Activated T-cell treated with anti-CD3 and anti-CD28 coated beads, Interleukin-2, amount 50 U/mL, for 24 hours (primary cell): ENCODE measurements at places on chromosomes 3 and 15.

- no peak for DNase-seq
- H3K36me3 ChIP-seq = peaks cover 4% of the 10 kb centered on the region
- H3K27ac ChIP-seq = no peak overlapping the region
- H3K4me3 ChIP-seq = no peak overlapping the region
- H3K27me3 ChIP-seq = no peaks in the 10 kb centered on the region
- no peaks in the 10 kb centered on the region for H3K4me1 ChIP-seq
Observed at GRCh38 chr15:80931191-80931590, 58.4 kb downstream of the MESD start.

DNA sequence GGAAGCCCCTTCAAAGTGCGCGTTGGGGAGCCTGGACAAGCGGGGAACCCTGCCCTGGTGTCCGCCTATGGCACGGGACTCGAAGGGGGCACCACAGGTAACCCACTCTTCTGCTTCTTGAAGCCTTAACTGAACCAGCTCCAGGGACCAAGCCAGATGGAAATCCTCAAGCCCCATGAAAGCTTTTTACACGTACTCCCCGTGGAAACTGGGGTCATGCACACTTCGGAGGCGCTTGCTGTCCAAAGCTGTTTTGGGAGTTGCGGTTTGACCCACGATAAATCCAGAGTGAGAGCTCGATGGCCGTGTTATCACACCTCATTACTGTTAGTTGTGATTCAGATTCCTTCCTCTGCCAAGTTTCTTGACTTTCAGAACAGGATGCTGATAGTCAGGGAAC lies 47.5 kb downstream of the DNASE1L3 start:
- H3K4me1 ChIP-seq = no peaks in the 10 kb centered on the region
- H3K27me3 ChIP-seq = no peaks in the 10 kb centered on the region
- DNase-seq = no peak
- no peak overlapping the region for H3K27ac ChIP-seq
- peaks cover 33% of the 10 kb centered on the region for H3K36me3 ChIP-seq
- H3K4me3 ChIP-seq = no peak overlapping the region

DNA sequence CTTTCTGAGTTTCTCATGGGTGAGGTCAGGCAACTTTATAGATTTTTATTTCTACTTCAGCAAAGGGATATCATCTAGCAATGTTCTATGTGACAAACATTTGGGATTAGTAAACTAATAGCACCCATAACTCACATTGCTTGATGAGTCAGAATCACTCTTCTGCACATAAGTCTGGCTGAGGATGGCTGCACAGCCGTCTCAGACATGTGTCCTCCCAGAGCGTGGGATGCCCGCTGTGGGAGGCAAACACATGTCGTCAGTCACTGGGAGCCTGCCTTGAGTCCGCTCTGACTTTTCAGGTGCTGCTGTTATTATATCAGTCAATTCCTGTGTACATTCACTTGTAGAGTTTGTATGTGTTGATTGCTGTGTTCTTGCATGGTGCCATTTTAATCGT lies 230.7 kb upstream of the TRIM42 start:
- no peaks in the 10 kb centered on the region for H3K27me3 ChIP-seq
- no peak overlapping the region for H3K27ac ChIP-seq
- no peaks in the 10 kb centered on the region for H3K36me3 ChIP-seq
- no peak overlapping the region for H3K4me3 ChIP-seq
- no peaks in the 10 kb centered on the region for H3K4me1 ChIP-seq

- H3K27me3 ChIP-seq = no peaks in the 10 kb centered on the region
- H3K27ac ChIP-seq = no peak overlapping the region
- no peak overlapping the region for H3K4me3 ChIP-seq
- no peaks in the 10 kb centered on the region for H3K4me1 ChIP-seq
- H3K36me3 ChIP-seq = no peaks in the 10 kb centered on the region
- no peak for DNase-seq
Observed at GRCh38 chr3:67875338-67875737, 220.9 kb upstream of the SUCLG2 start.

DNA sequence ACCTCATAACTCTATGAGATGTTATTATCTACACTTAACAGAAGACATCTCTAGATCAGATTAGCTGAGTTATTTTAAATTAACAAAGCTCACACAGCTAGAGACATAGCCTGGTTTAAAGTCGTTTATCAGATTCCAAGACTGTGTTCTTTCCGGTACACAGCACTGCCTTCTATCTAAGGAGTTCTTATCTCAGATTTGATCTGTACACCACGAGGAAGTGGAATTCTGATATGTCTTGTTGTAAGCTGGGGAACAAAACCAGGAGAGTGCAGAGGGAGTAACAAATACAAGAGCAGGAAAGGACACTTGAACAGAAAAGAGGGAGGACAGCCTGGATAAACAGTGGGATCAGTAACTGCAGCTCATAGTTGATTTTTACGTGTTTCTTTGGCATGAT lies 61.7 kb upstream of the KCNMB2 start:
- H3K36me3 ChIP-seq = no peaks in the 10 kb centered on the region
- no peaks in the 10 kb centered on the region for H3K4me1 ChIP-seq
- no peak overlapping the region for H3K27ac ChIP-seq
- H3K4me3 ChIP-seq = no peak overlapping the region
- H3K27me3 ChIP-seq = peaks cover 9% of the 10 kb centered on the region

DNA sequence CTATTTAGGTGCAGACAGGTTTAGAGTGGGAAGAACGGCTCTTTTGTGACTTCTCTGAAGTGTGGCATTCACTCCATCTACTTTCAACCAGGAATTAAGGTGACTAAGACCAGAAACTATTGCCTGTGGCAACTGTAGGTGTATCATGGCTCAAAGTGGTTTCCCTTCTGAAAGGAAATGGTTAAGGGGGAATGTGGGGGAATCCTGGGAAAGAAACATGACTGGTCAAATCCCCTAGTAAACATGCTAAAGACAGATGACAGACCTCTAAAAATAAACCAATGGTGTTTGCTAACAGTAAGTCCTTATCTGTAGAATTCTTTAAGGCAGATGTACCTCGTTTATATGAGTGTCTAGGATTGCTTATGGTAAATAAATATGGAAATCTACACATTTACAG lies 56.9 kb downstream of the MEGF11 start:
- H3K27ac ChIP-seq = no peak overlapping the region
- DNase-seq = no peak
- H3K4me3 ChIP-seq = no peak overlapping the region
- H3K27me3 ChIP-seq = peaks cover 8% of the 10 kb centered on the region
- H3K36me3 ChIP-seq = no peaks in the 10 kb centered on the region
- no peaks in the 10 kb centered on the region for H3K4me1 ChIP-seq

DNA sequence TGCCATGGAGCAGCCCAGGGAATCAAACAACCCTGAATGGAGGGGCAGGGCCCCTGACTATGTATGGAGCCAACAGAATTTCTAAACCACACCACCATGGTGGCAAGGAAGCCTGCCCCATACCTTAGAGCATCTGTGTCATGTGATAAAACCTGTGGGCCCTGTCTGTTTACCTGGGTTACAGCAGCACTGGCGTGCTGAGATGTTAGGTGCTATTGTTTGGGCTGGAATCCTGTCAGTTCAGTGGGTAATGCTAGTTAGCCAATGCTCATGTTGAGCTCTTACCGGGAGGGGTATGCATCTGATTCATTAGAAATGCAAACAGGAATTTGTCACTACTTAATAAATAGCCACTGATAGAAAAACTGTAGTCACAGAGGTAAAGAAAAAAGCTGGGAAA lies 63.5 kb upstream of the ETV5 start:
- no peaks in the 10 kb centered on the region for H3K36me3 ChIP-seq
- H3K4me1 ChIP-seq = no peaks in the 10 kb centered on the region
- H3K4me3 ChIP-seq = no peak overlapping the region
- H3K27me3 ChIP-seq = peaks cover 6% of the 10 kb centered on the region

DNA sequence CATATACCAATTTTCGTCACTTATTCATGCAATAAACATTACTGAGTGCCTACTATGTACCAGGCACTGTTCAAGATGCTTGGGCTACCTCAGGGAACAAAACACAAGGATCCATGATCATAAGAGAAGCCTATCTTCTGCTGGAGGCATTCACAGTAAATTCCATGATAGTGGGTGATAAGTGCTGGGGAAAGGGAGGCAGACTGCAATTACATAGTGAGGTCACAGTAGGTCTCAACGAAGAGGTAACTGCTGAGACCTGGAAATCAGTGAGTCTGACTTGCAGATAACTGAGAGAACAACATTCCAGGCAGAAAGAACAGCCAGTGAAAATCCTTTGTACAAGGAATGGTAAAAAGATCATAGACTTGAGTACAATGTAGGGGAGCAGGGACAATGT lies 33.6 kb downstream of the RAF1 start:
- H3K4me3 ChIP-seq = no peak overlapping the region
- no peak overlapping the region for H3K27ac ChIP-seq
- peaks cover 24% of the 10 kb centered on the region for H3K36me3 ChIP-seq
